ENCODE measurements at places on chromosomes 1 and 21.

- peak; percentile 90 for DNase-seq
Measured at GRCh38 chr1:203926025-203926540, 64.7 kb downstream of the SNRPE start.

- no peak for DNase-seq
Measured at GRCh38 chr1:28913786-28914227, 562 bp upstream of the EPB41 start.

- no peak for DNase-seq
Measured at GRCh38 chr1:234709473-234710228, 99.7 kb upstream of the IRF2BP2 start.

- peak; percentile 82 for DNase-seq
Measured at GRCh38 chr1:181135815-181136737, 47.6 kb downstream of the IER5 start.

GRCh38 chr1:84929581-84929980, 36.6 kb upstream of the LPAR3 start:
- DNase-seq, result no peak

GRCh38 chr1:200302921-200303290, 106.9 kb downstream of the ZNF281 start:
- DNase-seq, result no peak

DNA sequence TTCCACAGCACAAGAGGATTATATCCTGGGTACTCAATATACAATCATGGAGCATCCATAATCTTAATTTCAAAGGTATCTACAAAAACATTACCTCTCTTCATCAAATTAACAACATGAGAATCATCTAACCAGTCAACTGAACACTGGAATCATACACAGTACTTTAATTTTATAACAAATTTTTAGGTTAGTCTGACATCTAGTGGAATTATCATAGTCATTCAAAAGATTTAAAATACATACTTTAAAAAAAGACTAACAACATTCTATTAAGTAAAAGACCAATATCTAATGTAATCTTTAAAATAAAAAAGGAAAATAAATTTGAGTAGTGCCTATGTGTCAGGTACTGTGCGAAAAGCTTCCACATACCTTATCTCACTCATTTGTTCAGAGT, 16.8 kb upstream of the SH3GLB1 start:
- peak; percentile 48 for DNase-seq

DNA sequence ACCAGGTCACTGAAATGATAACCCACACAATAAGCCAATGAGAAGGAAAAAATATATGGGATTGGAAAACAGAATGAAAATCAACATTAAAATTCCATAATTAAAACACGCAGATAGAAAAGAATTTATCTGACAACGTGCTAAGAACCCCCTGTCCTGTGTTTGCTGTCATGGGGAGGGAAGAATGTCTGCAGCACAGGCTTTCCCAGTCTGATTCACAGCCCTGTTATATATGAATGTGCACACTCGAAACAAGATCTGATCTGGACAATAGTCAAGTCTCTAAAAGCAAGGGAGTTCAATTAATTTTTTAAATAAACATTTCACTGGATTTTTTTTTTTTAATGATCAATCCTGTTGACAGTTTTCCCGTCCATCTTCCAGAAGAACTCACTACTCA, 220.0 kb downstream of the RERE start:
- DNase-seq, result peak; percentile 26

DNA sequence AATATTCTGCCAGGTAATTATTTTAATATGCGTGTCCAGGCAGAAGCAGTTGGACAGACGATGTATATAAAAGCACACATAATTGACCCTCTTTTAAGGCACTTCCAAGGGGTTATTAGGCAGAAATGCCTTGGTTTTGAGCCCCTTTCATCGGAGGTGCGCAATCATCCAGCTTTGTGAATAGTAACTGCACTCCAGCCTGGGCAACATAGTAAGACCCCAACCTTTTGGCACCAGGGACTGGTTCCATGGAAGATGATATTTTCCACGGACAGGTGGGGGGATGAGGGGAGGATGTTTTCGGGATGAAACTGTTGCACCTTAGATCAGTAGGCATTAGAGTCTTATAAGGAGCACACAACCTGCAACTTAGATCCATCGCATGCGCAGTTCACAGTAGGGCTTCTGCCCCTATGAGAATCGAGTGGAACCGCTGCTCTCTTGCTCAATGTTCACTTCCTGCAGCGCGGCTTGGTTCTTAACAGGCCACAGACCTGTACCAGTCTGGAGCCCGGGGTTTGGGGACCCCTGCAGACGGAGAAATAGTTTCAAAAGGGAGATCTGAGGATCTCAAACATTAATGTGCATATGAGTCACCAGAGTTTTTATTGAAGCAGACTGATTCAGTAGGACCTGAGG, 1.8 kb upstream of the MCOLN2 start:
- DNase-seq, result peak; percentile 25

GRCh38 chr1:168970926-168971659, 135.4 kb upstream of the ATP1B1 start:
- DNase-seq, result no peak

GRCh38 chr21:42362700-42363099, 3.6 kb downstream of the TFF1 start:
- no peak for DNase-seq

DNA sequence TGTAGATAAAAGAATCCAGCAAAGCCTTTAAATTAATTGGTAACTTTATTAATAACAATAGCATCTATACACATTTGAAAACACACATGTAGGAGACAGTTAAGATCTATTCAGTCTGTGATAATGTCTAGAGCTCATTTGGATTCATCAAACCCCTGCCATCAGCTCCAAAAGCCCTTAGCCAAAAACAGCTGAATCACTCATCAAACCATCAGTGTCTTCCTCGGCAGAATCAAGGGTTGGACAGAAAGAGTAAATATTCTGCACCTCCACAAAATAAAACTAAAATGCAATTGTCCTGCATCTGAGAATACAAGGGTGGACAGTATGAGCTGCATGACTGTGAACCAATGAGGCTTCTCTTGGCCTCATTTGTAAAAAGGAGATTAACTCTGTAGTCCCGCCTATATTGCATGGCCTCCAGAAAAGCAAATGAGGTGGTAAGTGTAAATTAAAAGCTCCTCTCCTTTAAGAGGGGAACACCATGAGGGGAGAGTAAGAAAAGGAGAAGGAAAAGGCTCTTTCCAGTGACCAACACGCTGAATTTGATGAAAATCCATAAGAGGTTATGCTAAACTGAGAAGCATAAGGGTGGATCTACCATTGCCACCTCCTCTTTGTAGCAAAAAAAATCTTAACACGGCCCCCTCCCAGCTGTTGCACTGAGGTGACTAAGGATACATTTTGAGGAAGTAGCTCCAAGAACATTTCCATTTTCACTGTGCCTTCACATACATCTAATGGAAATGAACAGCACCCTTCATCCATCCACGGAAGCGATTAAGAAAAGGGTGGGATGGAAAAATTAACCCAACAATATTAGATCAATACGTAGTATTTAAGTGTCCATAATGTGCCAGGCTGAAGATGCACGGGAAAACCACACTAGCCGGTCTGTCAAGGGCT, 14.7 kb upstream of the BOLA1 start:
- DNase-seq, result peak; percentile 13

GRCh38 chr1:55612988-55613387, 397.8 kb upstream of the USP24 start:
- DNase-seq, result no peak

GRCh38 chr1:148362626-148363438, 120.3 kb downstream of the PPIAL4G start:
- DNase-seq, result no peak

- DNase-seq, result no peak
Measured at GRCh38 chr1:186154651-186155050, 220.4 kb downstream of the TPR start.

- DNase-seq, result no peak
Measured at GRCh38 chr1:94628499-94628843, 86.9 kb upstream of the F3 start.

DNA sequence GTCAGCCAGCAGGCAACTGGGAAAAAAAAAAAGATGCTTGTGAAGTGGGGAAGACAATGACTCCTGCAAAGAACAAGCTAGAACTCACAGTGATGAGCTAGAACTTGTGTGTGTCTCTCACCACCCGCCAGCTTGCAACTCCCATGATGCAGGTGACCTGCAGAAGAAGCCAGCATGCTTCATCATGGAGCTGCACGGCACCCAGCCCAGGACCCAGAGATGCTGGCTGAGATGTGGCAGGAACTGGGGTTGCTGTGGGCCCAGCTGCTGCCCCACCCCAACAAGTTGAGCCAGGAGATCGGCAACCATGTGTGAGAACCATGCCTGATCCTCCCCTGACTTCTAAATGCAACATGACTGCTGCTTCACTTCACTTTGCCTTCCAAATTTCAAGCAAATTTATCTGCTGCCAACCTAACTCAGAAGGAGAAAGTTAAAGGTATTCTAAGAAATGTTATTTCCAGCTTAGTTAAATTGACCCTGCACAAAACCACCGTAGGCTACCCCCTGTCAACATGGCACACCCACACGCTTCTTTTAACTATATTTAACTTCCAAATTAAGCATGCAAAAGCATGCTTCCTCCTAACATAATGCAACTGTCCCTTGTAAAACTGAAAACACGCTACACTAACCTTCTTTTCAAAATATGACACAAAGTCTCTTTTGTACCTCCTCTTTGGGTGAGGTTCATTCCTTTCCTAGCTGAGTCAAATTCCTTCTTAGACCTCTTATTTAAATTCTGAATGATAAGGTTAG, 166.0 kb upstream of the IGSF21 start:
- DNase-seq, result no peak

DNA sequence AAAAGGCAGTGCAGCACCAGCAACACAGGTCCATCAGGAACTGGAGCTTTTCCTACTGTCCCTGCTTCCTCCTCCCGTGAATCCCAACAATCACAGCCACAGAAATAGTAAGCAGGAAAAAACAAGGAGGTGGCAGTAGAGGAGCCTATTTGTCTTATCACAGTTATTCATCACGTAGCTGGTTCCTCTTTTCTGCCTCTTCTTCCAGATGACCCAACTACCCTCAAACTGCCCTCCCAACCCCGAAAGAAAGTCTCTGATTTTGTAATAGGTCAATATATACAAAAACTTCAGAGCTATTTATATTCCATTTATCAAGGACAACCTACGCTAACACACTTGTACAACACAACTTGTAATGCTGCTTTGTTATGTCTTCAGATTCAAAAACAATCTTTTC, 21.4 kb downstream of the GNB1 start:
- DNase-seq, result no peak

- DNase-seq, result no peak
Measured at GRCh38 chr1:91784616-91785015, 101.3 kb downstream of the TGFBR3 start.

DNA sequence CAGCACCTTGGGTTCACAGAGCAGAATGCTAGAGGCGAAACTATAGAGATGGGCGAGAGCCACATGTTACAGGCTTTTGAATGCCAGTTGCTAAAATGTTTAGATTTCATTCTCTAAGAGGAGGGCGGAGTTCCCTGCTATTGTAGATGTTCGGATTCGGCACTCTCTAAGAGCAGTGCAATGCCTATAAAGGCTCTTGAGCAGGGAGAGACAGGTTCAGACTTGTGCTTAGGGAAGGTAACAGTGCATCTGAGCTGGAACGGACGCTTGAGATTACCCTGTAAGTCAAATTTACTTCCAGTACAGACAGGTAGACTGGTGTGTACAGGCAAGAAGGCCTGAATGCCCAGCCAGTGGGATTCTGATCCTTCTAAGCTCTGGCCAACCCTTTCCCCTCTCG, 15.3 kb downstream of the LURAP1 start:
- no peak for DNase-seq

- DNase-seq, result no peak
Measured at GRCh38 chr1:28365864-28366263, 3.7 kb upstream of the PHACTR4 start.

DNA sequence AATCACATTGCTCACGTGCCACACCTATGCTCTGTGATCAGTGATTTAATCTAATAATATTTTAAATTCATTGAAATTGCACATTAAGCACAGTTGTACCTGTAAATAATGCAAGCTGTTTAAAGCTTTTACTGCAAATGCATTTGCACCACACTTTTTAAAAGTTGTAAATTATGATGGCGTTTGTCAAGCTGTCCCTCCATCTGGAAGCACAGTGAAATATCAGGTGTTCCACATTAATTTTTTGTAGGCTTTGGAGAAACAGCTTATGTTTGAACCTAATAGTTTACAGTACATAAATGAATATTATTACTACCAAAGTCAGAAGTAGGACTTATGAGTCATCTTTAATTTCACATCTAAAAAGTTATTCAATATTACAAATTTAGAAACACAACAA, 3.0 kb upstream of the DPYD start:
- DNase-seq, result no peak

DNA sequence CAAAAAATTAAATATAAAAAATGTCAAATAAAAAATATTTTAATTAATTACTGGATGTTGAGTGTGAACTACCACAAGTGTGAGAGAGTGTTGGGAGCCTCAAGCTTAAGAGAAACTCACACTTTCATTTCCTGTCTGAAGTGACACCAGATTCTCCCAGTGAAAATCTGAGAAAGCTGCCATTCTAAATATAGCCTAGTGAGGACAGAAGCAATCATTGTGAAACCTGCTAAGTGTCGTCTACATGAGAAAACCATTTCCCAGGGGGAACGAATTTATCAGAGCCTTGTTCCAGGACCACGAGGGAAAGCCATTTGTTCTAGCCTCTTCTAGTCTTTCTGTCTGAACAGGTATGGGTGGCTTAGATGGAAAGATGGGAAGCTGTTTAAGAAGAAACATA, 329.3 kb upstream of the PRMT6 start:
- DNase-seq, result no peak

- DNase-seq, result peak; percentile 63
Measured at GRCh38 chr1:205930799-205931281, 12.4 kb downstream of the SLC26A9 start.

GRCh38 chr1:109319114-109319513, 12.3 kb upstream of the MYBPHL start:
- DNase-seq, result no peak

DNA sequence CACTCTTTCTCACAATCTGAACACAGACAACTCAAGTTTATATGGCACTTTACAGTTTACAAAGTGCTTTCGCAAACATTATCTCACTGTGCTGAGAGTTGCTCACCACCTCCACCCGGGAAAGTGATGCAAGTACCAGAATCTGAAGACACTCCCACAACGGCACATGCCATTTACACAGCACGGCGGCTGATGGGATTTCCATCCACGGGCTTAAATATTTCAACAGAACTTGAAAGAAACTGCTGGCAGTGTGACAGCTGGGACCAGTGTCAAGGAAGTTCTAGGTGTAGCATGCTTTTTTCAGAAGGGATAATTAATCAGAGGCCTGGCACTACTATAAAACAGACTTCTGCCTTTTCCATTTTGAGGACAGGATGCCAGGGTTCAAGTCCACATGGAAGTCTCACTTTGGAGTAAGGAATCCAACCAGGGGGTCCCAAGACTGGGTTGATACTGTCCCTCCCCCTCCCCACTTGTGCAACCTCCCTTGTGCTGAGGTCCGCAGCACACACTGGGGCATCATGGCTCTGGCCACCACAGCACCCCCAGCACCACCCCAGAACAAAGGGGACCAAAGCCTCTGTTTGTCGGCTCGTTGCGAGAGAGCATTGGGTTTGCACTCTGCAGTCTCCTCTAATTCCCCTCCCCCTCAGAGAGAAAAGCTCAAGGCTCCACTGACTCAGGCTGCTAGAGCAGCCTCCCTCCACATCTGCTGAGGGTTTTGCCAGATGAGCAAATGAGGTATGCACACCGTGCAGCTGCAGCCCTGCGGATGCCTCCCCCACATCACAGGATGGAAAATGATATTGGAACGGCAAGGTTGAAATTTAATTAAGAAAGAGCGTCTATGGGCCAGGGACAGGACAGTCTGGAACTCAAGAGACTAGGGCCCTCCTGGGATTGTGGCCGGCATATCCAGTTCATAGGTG, 154.9 kb downstream of the TGFBR3 start:
- DNase-seq, result peak; percentile 79

Data from fibroblast of pulmonary artery (primary cell).